Esophagus mucosa (tissue), 1 donor: ENCODE measurements at places on chromosomes 6 and 20. TPM values are rescaled to one million over a fixed set of nuclear protein-coding genes. Genes with fewer than 3 reads are reported as not detected.

NXT1 gene
- total RNA-seq: 21.4 TPM

LHFPL5 gene
- not detected for total RNA-seq

ZNF76 gene
- total RNA-seq: 14.3 TPM

FAM184A gene
- total RNA-seq: 0.76 TPM

SRSF12 gene
- total RNA-seq: 0.44 TPM

RALGAPA2 gene
- total RNA-seq: 15.9 TPM

C20orf204 gene
- 0.88 TPM for total RNA-seq

TMEM200A gene
- total RNA-seq: 0.16 TPM

C6orf58 gene
- not detected for total RNA-seq

GRM1 gene
- not detected for total RNA-seq

SOBP gene
- total RNA-seq: 0.32 TPM

AKAP12 gene
- total RNA-seq: 1.8 TPM

ETV7 gene
- total RNA-seq: 2.1 TPM

RUNX2 gene
- 2.5 TPM for total RNA-seq

ASIP gene
- total RNA-seq: not detected

ADIG gene
- total RNA-seq: not detected

HLA-DMB gene
- total RNA-seq: 5.5 TPM

BFSP1 gene
- 1.3 TPM for total RNA-seq

TSPO2 gene
- not detected for total RNA-seq

IL17A gene
- total RNA-seq: not detected

PBOV1 gene
- total RNA-seq: not detected

AGER gene
- total RNA-seq: 2.7 TPM
